ENCODE measurements at places on chromosomes 11 and 22.

DNA sequence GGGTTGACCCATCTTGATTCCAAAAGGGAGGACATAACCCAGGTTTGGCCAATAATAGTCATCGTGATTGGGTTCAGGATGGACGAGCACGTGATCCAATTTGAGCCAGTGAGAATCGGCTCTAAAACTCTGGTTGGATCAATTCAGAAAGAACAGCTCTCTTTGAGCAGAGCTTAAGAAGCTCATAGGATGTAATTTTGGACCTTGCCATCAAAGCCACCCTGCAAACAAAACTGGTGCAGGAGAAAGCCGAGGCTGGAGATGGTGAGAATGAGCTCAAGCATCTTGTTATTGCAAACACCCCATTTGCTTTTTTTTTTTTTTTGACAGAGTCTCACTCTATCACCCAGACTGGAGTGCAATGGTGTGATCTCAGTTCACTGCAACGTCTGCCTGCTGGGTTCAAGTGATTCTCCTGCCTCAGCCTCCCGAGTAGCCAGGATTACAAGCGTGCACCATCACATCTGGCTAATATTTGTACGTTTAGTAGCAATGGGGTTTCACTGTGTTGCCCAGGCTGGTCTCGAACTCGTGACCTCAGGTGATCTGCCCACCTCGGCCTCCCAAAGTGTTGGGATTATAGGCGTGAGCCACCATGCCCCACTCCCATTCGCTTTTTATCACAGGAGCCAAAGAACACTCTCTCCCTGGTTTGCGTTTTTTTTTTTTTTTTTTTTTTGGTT is 13.8 kb upstream of the MIAT start:
- DNase-seq = no peak

- DNase-seq = no peak
These were observed 28.0 kb downstream of the SHISAL1 start for GRCh38 chr22:44284711-44285110.

- no peak for DNase-seq
These were observed 3.4 kb upstream of the ZBTB44 start for GRCh38 chr11:130318031-130318673.

DNA sequence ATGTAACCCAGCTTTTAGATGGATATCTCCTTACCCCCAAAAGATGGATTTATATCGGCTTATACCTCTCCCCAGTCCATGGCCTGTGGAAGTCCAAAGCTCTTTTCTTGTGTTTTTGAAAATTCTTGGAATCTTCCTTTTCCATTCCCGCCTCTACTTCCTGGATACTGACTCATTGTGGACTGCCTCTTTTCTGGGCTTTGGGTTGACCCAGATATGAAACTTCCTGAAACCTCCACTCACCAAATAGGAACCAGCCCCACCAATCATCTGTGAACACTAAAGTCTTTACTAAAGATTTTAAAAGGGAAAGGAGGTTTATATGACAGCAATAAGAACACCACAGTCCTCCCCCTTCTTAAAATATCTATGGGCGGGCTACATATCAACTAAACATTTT is 163.4 kb upstream of the SYN3 start:
- DNase-seq = no peak

DNA sequence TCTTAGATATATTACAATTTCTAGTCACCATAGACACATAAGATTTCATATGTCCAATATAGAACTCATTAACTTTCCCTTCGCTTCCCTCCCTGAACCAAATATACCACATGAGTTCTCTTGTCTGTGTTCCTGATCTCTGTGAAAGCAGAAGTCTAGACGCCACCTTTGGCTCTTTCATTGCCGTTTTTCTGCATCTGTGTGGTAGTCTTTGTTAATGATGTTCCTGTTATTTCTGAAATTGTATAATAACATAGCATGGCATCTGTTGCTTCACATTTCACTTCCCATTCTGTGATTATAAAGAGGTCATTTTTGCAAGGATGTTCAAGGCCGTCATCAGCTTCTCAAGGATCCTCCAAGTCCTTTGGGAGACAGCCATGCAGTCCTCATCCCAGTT is 58.5 kb downstream of the NCAM1 start:
- DNase-seq = no peak

GRCh38 chr22:40838486-40838885 is 18.0 kb downstream of the ST13 start:
- no peak for DNase-seq
